Lower leg skin (tissue), 4 donors: ENCODE measurements at places on chromosomes 1 and 21.

GRCh38 chr1:94783342-94784189 is 36.6 kb upstream of the SLC44A3 start:
- DNase-seq = peak; percentile 93

DNA sequence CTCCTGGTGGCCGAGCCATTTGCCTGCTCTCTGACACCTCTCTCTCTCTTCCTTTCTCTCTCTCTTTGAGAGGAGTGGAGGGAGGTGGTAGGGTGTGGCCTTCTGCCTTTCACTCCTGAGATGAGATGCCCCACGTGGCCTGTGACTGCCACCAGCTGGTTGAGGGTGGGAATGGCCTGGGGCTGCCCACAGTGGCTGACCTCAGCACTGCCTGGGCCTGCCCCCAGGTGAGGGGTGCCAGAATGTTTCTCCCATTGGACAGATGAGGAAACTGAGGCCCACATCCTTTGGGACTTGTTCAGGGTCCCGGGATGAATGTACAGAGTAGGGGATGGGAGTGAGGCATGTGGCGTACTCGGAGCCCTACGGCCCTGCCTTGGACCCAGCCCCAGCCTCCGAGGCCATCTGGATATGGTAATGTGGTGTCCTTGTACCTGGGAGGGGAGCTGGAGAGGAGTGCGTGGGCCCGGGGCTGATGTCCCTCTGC is 12.7 kb upstream of the C1orf167 start:
- no peak for DNase-seq

GRCh38 chr1:5704561-5705514 is 287.4 kb downstream of the NPHP4 start:
- DNase-seq = no peak

GRCh38 chr1:25049190-25049589 is 119.1 kb upstream of the RUNX3 start:
- no peak for DNase-seq

- DNase-seq = no peak
Measured at GRCh38 chr1:6288665-6289064, 27.8 kb upstream of the GPR153 start.

DNA sequence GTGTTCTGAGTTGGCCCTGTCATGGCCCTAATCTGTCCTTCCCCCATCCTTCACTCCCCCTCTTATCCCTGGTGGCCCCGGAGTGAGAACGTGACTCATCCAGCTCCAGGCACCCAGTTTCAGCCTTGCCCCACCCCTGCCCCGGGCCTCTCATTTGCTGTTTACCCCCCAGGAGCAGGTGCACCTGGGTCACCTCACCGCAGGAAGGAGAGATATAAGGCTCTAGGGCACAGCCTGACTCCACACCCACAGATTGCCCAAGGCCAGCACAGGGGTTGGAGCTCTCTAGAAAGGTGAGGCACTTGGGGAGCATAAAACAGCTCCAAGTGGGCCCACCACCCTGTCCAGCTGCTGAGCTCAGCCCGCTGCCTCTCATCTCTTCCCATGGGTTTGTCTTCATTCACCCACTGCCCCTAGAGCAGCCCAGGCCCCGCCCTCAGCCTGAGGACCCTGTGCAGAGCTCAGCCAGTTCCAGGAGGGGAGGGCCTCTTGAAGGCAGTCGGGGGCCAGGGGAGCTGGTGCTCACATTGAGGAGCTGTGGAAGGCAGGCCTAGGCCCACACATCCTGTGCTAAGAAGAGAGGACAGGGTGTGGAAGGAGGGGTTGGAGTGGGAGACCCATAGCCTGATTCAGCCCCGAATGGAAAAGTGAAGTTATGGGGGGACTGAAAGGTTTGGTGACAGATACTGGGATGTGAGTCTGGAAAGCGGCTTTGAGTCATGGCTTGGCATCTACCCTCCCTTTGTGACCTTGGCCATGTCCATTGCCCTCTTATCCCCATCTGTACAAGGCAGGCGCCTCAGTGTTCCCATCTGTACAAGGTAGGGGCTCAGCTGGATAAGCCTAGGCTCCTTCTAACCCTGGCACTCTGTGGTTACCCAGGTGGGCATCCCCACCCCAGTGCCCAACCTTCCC is 16.1 kb upstream of the GPR37L1 start:
- no peak for DNase-seq

DNA sequence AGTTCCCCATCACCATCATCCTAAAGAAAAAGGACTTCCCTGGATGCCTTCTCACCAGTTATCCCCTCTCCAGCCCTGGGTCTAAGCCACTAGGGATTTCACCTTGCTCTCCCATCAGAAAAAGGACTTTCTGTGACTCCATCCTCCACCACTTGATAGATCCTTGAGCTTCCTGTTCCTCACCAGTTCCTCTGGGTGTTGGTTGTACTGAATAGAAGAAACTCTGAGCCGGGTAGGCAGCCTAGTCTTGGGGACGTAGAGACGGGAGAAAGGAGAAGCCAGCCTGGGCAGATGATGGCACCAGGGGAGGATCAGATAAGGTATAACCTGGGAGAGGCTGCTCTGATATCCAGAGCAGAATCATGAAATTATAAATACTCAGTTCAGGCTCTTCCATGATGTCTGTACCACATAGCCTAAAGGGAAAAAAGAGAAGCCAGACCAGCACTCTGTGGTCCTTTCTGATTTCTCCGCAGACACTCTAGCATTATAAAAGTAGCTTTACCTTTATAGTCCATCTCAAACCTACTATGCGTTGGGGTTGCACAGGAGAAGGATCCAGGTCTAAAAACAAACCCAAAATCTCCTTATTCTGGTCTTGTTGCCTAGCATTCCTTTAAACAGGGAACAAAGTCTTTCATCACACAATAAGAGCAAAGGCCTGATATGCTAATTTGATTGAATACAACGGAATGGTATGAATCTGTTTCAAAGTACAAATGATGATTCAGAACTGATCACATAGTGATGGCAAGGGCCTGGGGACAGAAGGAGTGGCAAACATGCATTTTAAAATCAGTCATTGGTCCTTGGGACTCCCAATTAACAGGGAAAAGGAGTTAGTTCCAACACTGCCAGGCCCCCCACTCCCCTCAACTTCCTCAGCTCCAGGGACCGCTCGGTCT is 1.2 kb upstream of the CD34 start:
- DNase-seq = no peak

GRCh38 chr1:64632936-64633335 is 111.9 kb upstream of the RAVER2 start:
- no peak for DNase-seq

DNA sequence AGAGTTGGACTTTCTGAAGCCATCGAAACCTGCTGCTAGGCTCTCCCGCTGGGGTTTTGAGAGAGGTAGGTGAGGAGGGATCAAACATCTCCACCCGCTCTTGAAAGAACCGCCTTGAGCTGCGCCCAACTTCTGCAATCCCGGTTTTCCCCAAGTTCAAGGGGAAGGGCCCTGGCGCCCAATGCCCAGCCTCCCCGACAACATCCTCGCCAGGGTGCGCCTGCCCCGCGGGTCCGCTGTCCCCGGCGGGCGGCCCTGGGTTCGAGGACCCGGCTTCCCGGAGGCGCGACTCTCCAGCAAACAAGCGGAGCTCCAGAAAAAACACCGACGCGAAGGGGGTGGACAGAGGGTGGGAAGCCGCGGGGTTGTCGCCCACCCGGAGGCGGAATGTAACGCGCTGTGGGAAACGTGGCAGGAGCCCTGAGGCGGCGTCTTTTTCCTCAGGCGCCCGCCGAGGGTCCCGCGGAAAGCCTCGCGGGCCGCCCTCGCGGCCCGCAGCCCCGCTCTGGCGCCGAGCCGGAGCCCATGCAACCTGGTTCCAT is 607 bp downstream of the BTG3 start:
- DNase-seq = peak; percentile 33

GRCh38 chr1:32266921-32267591 is 16.0 kb downstream of the LCK start:
- DNase-seq = no peak

DNA sequence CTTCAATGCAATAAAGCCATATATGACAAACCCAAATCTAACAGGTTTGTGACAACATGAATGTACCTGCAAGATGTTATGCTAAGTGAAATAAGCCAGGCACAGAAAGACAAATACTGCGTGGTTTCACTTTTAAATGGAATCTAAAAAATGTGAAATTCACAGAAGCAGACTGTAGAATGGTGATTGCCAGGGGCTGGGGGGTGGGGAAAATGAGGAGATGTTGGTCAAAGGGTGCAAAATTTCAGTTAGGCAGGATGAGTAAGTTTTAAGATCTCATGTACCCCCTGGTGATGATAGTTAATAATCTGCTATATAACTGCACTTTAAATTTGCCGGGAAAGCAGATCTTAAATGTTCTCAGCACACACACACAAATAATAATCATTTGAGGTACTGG is 160.5 kb downstream of the PTBP2 start:
- no peak for DNase-seq

GRCh38 chr1:218421531-218421930 is 76.4 kb downstream of the TGFB2 start:
- no peak for DNase-seq

DNA sequence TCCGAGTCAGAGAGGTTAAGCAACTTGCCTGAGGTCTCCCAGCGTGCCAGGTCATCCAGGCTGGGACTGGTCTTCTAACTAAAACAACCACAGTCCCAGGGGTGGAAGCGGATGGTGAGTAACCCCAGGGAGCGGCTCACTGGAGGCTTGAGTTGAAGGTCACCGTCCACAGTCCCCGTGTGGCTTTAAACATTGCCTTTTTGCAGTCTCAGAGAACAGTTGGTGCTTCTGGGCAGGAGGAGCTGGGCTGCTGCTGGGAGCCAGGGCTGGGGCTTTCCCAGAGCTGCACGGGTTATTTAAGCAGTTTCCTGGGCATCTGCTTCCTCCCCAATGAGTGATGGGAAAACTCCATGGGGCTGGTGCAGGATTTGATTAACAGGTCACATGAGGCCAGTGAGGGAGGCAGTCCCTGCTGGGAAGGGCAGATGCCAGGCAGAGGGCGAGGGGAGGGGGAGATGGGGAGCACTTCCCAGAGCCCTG is 12.3 kb downstream of the ARHGEF10L start:
- DNase-seq = no peak

DNA sequence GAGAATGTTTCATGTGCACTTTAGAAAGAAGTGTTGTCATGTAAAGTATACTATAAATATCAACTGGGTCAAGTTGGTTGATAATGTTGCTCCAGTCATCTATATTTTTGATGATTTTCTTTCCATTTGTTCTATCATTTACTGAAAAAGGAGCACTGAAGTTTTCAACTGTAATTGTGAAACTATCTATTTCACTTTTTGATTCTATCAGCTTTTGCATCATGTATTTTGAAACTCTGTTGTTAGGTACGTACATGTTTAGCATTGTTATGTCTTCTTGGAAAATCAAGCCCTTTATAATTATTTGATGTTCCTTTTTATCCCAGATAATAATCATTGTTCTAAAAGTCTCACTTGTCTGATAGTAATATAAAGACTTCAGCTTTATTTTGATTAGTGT is 14.4 kb upstream of the HIVEP3 start:
- no peak for DNase-seq

- DNase-seq = no peak
Measured at GRCh38 chr1:207308451-207309190, 12.9 kb upstream of the CD55 start.

GRCh38 chr1:79662596-79662995 is 656.1 kb upstream of the ADGRL4 start:
- no peak for DNase-seq

DNA sequence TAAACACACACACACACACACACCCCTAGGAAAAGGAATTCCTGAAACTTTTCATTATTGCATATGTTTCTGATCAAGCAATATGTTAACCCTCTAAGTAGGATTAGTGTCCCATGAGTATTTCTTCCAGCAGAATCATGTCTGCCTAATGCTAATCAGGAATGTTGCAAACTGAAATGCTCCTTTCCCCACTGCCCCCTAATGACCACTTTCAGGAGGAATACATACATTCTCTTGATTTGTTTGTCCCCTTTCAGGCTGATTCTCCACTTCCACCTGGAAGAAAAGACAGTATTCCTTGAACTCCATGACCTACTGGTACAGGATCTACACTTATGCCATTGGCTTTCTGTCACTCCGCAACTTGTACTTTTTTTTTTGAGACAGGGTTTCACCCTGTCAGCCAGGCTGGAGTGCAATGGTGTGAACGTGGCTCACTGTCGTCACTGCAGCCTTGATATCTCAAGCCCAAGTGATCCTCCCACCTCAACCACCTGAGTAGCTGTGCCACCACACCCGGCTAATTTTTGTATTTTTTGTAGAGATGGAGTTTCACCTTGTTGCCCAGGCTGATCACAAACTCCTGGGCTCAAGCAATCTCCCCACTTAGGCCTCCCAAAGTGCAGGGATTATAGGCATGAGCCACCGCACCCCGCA is 56.7 kb downstream of the LRIG2 start:
- no peak for DNase-seq

DNA sequence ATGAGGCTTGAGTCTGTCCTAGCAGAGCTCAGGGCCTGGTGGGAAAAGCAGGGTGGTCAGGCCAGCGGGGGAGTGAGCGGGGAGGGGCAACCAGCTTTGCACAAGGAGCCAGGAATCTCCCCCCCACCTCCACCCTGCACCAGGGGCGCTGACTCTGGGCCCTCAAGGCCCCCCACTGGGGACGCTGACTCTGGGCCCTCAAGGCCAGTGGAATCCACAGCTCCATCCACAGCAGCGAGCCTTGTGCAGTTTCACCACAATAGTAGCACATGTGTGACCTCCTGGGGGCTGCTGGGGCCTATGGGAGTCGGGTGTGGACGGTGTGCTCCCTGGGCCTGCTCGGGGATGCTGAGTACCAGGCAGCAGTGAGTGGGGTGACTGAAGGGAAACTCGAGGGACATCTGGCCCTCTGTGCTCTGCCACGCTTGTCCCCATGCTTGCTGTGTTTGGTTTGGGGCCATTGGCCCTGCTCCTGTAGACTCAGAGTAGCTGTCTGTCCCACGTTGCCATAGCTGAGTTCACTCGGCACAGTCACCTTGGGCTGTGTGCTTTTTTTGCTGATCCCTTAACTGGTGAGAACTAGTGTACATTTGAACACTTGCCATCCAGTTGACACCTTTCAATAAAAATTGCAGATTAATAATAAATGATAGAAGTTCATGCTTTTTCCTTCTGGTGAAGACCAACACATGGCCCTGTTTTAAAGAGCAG is 89.2 kb downstream of the ADARB1 start:
- DNase-seq = no peak

DNA sequence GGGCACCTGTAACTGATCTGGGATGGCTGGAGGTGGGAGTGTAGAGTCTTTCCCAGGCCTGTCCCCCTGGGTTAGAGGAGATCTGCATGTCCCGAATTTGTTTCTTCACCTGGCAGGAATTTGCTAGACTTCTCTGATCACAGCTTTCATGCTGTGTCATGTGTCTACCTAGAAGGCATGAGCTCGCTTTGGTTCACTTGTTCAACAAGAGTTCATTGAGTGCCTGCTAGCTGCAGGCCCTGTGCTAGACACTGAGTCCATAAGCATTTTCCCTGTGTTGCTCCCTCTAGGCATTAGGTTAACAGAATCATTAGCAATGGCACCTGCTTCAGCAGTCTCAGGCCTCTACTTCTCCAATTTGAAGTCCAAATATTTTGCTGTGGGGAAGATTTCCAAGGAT is 101.6 kb downstream of the MTR start:
- DNase-seq = no peak

DNA sequence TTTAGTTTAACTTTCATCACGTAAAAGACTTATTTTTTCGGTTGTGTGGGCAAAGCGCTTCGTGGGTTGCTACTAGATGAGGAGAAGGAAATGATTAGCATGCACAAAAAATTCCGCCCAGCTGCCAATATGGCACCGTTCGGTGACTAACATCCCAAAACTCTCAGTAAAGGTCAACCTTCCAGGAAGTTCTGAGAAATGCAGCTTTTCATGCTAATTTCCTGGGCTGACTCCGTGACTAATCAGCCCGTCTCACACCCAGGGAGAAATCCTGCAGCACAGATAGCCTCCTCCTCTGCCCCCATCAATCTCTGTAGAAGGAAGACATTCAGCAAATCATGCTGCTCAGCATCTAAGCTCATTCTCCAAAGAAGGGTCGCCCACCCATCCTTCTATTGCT is 34.1 kb downstream of the TMCO4 start:
- no peak for DNase-seq
